Activated T-cell treated with anti-CD3 and anti-CD28 coated beads for 24 hours (primary cell): ENCODE measurements at places on chromosomes 6 and 20.

DNA sequence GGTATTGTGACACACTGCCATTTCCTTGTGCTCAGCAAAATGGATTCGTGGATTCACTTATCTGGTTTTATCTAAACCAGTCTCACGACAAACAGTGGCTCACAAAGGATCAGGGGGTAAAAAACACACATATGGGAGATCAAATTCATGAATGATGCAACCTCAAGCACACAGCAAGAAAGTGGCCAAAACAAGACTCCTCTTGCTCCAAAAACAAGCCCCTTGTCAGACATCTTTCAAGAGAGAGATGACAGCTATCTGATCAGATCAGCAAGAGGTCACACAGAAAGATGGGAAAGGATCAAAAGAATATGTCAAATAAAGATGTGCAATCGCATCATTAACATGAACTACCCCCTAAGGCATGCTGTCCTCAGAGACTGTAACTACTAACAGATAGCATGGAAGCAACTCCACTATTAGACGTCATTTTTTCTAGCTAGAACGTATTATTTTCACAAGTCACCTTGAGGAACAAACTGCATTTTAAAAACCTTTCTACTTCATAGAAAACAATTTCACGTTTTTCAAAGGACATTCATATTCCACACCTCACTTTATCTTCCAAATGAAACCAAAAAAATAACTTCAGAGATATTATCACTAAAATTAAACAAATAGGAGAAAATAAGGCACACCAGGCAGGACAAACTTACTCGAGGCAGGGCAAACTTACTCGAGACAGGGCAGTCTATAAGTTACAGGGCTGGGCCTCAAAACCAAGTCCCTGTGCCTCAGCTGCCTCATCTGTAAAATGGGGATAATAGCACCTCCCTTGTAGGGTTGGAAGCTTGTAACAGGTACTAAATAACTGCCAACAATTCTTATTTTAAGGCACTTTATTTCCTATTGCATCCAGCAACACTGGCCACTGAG lies 122.3 kb downstream of the PREX1 start:
- DNase-seq: no peak

DNA sequence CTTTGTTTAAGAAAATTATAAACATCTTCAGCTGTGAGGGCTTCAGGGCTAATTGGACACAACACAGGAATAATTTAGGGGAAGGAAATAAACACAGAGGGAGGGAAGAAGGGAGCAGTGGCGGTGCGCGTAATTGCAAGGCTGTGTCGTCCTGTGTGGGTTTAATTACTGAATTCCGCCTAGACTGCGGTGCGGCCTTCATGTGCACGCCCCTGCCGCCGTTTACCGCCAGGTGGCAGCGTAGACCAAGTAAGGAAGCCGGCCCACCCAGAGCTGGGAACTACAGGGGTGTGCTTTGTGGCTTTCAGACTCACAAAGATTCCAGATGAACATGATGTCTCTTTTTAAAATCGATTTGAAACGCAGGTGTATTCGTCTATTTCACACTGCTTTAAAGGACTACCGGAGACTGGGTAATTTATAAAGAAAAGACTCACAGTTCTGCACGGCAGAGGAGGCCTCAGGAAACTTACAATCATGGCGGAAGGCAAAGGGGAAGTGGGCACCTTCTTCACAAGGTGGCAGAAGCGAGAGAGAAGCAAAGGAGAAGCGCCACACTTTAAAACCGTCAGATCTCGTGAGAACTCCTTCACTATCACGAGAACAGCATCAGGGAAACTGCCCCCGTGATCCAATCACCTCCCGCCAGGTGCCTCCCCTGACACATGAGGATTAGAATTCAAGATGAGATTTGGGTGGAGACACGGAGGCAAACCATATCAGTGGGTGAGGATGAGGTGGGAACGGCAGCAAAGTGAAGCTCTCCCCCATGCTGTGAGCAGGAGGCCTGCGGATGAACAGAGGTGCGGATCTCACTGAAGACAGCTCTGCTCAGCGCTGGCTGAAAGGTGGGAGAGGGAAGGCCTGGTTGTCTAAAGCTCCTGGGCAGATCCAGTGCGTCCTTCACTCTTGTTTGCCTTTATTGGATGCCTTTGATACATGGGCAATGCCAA lies 222.0 kb upstream of the PDE10A start:
- peak; percentile 66 for DNase-seq

- no peak for DNase-seq
These were observed 61.9 kb upstream of the BTN3A2 start for GRCh38 chr6:26302941-26303559.

GRCh38 chr6:128882991-128883611 lies at the start of gene LAMA2:
Gene LAMA2, plus strand, starts transcription at chr6:128883138. Its CDS starts 108 bp downstream, at chr6:128883246.
- no peak for DNase-seq

GRCh38 chr6:10381830-10382208 lies 33.1 kb downstream of the TFAP2A start:
- no peak for DNase-seq

GRCh38 chr6:40473026-40473425 lies 114.1 kb downstream of the LRFN2 start:
- no peak for DNase-seq

DNA sequence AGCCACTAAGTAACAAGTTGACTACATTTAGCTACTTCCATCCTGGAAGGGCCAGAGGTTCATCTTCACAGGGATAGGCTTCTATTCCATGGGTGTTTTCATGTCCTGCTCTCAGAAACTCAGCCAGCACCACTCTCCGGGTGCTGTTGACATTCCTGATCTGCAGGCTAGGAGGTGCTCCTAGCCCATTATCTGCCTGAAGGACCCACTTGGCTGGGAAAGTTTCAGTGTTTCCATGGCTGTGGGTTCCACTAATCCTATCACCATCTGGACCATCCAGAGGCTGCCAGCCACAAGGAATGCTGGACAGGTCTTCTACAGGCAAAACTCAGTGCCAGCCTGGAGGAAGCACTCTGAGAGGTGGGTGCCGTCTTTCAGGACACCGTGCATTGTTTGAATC lies 45.2 kb downstream of the HLA-G start:
- DNase-seq: no peak

DNA sequence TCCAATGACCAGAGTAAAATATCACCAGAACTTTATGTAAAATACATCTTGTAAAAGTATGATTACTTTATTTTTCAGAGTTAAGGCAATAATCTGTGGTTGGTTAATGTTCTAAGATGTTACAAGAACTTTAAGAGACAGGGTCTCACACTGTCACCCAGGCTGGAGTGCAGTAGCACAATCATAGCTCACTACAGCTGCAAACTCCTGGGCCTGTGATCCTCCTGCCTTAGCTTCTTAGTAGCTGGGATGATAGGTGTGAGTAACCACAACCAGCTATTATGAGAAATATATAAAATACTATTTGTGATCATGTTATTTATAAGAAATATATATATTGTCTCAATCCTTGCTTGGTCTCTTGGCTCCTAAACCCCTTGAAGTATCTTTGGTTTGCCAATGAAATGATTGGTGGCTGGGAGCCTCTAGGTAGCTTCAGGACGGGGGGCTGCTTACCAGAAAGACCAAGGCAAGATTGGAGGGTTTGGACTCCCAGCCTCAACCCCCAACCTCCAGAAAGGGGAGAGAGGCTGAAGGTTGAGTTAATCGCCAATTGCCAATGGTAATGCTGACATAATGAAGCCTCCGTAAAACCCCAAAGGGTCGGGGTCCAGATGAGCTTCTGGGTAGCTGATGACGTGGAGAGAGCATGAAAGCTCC lies 15.4 kb downstream of the SOD2 start:
- DNase-seq: no peak

GRCh38 chr6:166958926-166959861 lies 2.8 kb upstream of the RNASET2 start:
- DNase-seq: no peak
